ENCODE measurements at places on chromosomes 1 and 21.

DNA sequence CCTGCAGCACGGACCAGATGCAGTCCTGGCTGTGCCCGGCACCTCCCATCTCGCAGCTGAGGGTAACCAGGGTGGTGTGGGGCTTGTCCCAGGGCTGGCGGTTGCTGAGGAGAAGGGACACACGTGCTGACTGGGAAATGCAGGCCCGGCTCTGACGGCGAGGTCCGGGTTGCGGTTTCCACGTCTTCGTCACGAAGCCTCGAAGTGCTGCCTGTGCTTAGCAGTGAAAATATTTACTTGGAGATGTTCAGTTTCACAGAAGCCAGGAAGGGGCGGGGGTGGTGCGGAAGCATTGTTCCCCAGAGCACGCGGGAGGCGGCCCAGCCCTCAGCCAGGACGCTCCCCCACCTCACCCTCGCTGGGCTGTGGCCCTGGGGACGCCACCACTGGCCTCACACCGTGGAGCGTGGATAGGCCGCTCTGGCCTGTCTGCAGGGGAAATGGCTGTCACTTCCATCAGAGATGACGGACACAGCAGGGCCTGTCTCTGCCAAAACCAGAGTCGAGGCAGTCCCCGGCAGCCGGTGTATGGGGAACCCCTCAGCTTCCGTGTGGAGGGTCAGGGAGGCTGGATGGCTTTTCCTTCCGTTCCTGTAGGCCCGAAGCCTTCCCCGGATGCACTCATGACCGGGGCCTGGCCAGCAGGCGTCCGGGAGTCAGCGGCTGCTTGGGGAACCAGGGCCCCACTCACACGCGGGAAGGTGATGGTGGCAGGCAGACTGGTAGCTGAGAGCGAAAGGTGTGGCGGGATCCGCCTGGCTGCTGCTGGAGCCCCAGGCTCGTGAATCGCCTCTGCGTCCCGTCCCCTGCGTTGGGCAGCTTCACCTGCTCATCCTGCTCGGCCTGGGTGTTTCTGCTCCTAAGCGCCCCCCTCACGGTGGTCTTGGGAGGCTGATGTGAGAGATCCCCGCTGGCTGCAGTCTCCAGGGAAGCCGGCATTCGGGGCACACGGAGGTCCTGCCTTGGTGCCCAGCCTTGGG, 14.7 kb upstream of the POFUT2 start:
- ATAC-seq = peak; percentile 85

DNA sequence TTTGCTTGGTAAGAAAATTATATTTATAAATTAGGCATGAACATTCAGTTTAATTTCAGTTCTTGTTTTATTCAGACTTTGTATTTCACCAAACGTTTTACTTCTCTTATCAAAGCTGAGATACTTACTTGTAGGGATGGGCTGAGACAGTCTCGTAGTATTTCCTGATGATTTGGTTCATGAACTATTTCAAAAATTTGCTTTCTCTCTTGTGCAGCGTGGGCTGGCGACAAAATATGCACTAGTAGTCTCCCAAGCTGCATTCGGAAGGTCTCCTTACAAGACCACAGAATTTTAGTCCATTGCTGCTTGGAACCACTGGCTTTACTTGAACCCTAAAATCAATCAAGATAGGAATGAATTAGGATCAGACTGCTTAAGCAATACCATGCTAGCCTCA, 91.7 kb upstream of the GNG4 start:
- no peak for ATAC-seq

- peak; percentile 70 for ATAC-seq
Observed at GRCh38 chr1:16168622-16169360, 12.9 kb upstream of the EPHA2 start.

- peak; percentile 80 for ATAC-seq
Observed at GRCh38 chr1:20678599-20678998, 17.4 kb upstream of the DDOST start.

DNA sequence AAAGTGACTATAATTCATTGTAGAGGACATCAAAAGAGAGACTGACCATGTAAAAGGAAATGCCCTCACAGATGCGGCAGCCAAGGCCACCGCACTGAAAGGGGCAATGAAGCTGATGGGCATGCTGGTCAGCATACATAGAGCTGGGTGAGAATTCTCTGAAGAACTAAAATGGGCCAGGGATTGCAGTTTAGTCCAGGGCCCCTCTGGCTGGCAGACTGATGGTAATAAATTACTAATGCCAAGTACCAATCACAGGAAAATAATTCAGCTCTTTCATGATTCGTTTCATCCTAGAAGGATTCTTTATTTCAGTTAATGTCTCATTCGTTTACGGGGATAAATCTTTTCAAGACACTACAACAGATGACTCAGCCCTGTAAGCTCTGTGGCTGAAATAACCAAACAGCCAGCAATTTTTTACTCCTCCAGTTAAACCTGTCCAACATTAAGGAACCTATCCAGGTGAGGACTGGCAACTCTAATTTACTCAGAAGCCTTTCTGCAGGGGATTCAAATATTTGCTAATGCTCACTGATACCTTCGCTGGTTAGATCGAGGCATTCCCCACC, 56.9 kb upstream of the MAP1LC3C start:
- no peak for ATAC-seq

DNA sequence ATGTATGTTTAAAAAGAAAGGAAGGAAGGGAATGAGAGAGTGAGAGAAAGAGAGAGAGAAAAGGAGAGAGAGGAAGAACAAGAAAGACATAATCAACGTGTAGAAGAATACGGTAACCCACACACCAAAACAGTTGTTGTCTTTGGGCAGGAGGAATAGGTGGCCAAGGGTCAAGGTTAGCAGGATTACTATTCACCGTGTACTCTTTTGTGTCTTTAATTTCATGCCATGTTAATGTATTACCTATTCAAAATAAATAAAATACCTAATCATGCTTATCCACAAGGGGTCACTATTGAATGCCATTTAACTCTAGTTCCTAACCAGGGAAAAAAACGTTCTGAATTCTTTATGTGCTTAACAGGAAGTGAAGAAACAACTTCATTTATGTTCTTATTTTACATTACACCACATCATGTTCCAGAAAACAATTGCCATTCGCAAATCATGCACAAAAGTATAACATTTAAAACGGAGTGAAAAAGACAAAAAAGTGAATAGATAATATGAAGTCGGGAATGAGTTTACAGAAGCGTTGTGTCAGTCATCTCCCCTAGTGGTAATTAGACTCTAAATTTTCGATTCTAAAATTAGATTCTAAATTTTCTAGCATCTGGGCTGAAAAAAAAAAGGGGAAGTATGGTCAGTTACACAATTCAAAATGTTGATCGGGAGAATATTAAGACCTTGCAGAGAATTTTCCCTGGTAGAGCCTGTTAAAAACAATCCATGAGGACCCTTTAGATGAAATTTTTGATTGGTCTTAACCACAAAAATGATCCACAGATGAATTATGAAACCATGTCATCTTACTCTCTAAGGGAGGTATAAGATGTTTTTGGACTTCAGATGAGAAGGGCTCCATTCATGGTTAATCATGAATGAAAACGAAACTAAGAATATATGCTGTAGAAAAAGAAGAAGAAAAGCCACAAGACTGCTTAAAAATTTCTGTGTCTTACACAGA, 700 bp upstream of the KMO start:
- ATAC-seq = peak; percentile 78

DNA sequence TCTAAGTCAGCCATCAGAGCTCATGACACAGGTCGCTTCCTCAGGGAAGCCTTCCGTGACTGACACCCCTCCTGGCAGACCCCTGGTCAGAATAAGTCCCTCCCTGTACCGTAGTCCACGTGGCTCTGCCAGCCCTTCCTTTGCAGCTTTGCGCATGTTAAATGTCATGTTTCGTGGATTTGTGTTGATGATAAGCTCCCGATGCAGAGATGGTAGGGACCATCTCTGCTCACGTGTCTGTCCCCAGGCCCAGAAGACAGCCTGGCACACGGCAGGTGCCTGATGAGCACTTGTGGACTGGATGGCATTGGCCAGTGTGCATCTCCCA, 75.9 kb downstream of the DHRS3 start:
- no peak for ATAC-seq

Data from activated T-helper 17 cell treated with anti-CD3 and anti-CD28 coated beads, Interleukin-2, amount 50 U/mL, for 72 hours (primary cell).